Coronary artery (tissue), 2 donors: ENCODE measurements at places on chromosomes 11 and 22.

GRCh38 chr22:39443398-39443797, 13.4 kb upstream of the MGAT3 start:
- DNase-seq: no peak

GRCh38 chr11:1085440-1086170, 10.9 kb downstream of the MUC2 start:
- no peak for DNase-seq

DNA sequence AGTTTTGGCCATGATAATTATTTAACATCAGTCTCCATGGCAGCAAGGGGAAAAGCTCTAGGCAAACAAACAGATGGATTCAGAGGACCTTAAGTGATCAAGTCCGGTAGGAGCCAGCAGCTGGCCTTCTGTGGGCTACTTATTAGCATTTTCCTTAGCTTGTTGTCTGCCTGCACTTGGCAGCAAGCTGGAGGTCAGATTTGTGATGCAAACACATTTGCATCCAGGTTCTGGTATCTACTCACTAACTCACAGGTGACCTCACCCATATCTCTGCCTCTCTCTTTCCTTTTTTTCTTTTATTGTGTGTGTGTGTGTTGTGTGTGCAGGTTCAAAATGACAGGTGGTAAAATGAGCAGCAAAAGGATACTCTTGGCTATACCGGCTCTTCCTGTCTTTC, 32.3 kb downstream of the ARHGAP42 start:
- DNase-seq: no peak

DNA sequence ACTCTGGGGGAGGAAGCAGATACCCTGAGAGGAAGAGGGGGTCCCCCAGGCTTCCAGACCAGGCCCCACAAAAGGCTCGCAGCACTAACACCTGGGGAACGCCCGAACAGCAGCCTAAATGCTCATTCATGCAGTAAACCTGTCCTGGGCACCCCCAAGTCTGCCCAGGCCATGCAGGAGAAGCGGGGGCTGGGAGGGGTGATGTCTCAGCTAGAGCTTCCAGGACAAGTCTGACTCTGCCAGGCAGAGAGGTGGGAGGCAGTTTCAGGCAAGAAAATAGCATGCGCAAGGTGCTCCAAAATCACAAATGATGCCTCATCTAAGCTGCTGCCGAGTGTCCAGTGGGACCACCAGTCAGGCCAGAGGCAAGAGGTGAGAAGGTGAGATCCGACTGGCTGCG, 14.6 kb downstream of the CABP7 start:
- no peak for DNase-seq

DNA sequence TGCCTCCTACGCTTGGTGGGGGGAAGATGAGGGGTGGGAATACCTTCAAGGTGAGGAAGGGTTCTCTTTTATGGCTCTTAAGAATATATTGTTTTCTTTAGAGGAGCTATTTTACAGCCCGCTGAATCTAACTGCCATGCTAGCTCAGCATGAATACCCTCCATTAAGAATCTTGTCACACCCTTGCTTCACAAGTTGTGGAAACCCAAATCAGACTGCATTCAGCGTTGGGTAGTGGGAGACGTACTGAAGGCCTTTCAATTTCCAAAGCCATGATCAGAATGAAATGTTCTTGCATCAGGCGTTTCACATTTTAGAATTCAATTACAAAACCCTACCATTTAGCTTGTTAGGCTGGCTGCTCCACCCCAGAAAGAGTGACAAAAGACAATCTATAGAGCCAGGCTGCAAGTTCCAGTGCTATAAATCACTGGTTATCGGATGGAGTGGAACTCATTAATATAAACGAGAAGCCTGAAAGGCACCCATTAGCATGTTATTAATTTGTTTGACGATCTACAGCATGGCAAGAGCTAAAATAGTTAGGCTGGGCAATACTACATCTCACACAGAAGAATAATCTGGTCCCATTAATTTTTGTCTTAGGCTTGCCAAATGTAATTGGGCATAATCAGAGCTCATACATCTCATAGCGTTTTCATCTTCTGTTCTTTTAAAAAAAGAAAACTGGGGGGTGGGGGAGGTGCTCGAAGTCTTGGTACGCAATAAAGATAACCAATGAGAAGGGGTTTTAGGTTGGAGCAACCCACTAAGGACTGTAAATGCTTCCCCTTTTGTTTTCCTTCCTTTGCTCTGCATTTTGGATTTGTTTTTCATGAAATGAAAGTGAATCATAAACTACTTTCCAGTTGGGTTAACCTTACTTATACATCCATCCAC, 57.5 kb downstream of the ABTB2 start:
- no peak for DNase-seq

GRCh38 chr22:42644422-42645340, 4.3 kb upstream of the ATP5MGL start:
- no peak for DNase-seq

GRCh38 chr11:42764936-42765335, 546.9 kb upstream of the API5 start:
- no peak for DNase-seq

DNA sequence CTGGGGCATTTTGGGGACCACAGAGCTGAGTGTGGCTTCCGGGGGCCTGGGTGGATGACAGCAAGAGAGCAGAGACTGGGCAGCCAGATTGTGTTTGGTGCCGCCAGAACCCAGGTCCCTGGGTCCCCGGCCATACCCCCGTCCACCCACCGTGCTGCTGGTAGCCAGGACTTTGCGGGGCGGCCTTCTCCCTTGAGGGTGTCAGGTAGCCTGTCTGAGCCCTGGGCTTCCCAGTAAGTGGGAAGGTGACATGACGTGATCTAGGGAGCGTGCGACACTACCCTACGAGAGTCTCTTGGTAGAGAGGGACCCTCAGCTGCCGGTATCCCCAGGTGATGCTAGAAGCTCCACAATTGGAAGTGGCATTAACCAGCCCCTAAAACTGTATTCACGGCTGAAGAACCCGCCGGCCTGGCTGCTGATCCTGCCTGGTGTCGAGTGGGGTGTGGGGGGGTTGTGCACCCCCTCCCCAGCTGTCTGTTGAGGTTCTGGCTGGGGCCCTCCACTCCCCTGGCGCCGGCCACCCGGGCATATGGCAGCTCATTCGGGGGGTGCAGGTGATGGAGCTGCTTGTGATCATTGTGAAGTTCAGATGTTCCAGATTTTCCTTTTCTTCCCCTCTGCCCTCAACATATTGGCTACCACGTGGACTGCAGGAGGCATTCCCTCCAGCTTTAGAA, 66.9 kb downstream of the MPPED1 start:
- DNase-seq: no peak

- no peak for DNase-seq
These were observed 572 bp downstream of the ZNF70 start for GRCh38 chr22:23750367-23750713.

DNA sequence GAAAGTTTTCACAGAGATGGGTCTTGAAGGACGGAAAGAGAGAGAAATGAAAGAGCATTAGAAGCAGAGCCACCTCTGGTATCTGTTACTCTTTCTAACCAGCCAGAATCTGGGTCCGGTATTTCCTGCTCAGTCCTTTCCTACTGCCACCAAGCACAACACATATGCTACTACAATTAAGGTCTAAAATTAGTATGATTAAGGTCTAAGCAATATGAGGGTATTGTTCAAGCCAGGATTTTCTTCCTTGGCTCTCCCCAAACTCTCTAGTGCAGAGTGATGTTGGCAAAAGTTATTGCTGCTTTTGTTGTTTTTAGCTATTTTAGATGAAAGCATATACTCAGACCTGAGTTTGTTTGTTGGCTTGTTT, 59.2 kb upstream of the EED start:
- DNase-seq: no peak
